ENCODE measurements at places on chromosomes 3 and 15.
A peak's percentile ranks its signal among the peaks of the same experiment; 100 is the strongest.

DNA sequence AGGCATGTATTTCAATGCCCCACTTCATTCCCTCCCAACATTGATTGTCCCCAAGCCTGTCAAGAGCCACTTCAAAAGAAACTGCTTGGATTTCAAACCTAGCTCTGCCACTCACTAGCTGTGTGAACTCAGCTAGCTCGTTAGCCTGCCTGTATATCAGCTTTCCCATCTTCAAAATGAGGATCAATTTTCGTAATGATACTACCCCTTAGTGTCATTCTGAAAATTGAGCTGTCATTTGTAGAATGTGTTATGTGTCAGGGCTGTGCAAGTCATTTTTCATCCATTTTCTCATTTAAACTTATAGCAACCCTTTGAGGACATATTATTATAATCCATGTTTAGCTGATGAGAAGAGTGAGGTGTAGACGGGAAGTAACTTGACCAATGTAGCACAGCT lies 88.6 kb downstream of the TRIM42 start:
- DNase-seq = no peak

- no peak for DNase-seq
Measured at GRCh38 chr3:42014921-42015533, 53.1 kb upstream of the ULK4 start.

GRCh38 chr15:94239474-94239873 lies 8.1 kb downstream of the MCTP2 start:
- no peak for DNase-seq

- DNase-seq = no peak
Measured at GRCh38 chr15:40232625-40233070, 6.2 kb upstream of the PAK6 start.

- DNase-seq = no peak
Measured at GRCh38 chr3:61876797-61877196, 315.4 kb downstream of the PTPRG start.

- DNase-seq = no peak
Measured at GRCh38 chr3:27114129-27114528, 255.1 kb downstream of the NEK10 start.

GRCh38 chr3:180324791-180325190 lies 277.2 kb upstream of the TTC14 start:
- no peak for DNase-seq

GRCh38 chr15:58190419-58190818 lies 52.2 kb downstream of the AQP9 start:
- DNase-seq = no peak

GRCh38 chr3:16240229-16241023 lies 24.3 kb downstream of the DPH3 start:
- DNase-seq = no peak

DNA sequence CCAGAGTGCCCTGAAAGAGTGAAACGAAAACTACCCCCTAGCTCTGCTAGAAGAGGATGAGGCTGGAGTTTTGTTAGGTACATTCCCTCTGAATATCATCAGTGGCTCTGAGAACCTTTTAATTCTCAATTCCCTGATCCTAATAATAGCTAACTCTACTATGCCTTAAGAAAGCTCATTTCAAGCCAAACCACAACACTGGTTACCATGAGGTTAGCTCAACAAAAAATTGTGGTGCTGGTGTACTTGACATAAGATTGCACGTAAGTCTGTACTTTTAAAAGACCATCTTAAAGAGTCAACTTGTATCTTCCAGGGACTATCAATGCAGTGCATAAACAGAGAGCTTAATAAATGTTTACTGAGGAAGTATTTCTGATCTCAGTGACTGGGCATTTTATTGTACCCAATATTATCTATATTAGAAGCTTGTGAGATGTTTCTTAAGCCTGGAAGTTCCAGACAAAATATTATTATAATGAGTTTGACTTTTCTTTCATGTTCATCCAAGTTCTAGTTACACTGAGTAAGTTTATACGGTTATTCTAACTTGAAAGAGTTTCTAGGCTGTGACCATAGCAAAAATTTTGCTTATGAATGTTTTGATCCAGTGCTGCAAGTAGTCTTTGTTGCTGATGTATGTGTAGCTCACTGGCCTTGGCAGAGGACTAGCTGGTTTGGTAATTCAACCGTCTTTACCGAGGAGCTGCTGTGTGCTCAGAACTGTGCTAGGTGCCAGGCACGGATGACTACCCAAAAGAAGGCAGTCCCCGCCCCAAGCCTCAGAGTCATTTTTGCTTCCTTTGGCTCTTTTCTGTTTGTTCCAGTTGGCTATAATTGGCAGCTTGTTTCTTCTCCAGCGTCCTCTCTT lies 334.4 kb upstream of the TRIM42 start:
- no peak for DNase-seq

GRCh38 chr3:11185564-11186317 lies 31.4 kb downstream of the HRH1 start:
- DNase-seq = no peak

GRCh38 chr15:37594417-37594816 lies 340.0 kb upstream of the TMCO5A start:
- no peak for DNase-seq

- DNase-seq = no peak
Measured at GRCh38 chr15:90750186-90750585, 33.0 kb downstream of the BLM start.

GRCh38 chr3:32684029-32684799 lies 774 bp upstream of the CNOT10 start:
- no peak for DNase-seq

DNA sequence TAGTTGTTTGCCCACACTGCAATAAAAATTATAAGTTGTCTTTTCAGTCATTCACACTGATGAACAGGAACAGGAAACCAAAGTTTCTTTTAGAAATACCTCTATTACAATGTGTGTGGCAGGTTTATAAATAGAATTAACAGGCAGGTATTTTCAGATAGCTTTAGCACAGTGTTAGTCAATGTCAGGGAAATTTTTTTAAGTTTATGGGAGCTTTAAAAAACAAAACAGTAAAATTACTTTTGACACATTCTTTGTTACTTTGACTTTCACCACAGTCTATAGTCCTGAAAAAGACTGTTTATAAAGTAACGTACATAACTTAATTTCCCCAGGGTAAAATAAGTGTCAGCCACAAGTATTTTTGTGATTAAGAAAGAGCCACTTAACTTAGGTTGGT lies 38.1 kb downstream of the SERPINI1 start:
- no peak for DNase-seq

DNA sequence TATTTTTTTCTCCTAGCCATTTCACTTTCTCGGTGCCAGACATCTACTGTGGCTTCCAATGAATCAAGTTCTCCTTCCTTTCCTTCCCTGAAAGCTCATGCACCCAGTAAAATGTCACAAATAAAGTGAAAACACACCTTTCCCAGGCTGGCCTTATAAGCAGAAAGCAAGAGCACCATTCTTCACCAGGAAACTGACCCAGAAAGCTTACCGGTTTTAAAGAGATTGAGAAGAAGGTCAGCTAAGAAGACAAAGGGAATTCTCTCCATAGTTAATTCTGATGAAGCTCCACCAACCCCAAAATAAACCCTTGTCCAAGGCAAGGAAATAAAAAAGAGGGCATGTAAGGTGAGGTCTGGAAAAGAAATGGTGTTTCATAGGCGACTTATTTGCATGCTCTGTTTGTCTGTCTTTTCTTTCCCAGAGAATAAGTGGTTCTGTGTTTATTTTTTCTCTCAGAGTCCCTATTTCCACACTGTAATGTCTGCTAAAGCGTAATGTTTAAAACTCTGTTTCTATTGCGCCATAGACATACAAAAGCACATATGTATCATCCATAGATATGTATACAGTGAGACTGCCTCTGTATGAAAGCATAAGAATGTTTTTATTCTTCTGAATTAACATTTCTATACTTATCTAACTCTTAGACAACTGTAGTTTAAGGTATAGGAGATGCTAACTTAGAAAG lies 2.8 kb downstream of the LSAMP start:
- DNase-seq = no peak

DNA sequence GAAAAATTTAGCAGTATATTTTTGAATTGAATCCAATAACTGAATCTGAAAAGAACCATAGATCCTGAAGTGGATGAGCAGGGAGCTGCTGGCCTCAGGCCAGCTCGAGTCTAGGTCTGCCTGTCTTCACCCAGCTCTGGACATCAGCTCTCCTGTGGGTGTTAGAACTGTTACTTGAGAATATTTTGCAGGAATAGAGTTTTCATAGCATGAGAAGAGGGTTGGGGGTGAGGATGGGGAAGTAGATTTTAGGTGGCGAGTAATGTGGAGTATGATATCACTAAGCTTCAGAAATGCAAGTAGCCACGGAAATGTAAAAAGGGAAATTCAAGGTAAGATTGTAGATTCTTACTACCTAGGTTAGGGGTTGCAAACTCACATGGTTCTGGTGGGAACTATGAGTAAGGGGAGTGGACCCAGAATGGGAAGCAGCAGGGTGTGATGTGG lies 6.2 kb downstream of the RAB8B start:
- DNase-seq = no peak

DNA sequence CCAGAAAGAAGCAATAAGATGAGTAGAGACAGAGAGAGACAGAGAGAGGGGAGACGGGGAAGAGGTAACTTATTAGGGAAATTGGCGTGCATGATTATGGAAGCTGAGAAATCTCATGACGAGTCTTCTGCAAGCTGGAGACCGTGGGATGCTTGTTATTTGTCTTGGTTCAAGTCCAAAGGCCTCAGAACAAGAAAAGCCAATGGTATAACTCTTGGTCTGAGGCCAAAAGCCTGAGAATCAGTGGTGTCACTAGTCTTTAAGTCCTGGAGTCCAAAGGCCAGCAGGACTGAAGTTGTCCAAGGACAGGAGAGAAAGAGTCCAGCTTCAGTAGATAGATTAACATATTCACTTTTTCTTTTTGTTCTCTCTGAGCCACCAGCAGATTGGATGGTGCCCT lies 613.6 kb downstream of the CADM2 start:
- DNase-seq = no peak

GRCh38 chr15:75723847-75724660 lies 11.4 kb upstream of the CSPG4 start:
- DNase-seq = peak; percentile 71

- DNase-seq = no peak
Measured at GRCh38 chr3:193734737-193735366, 141.8 kb downstream of the OPA1 start.

DNA sequence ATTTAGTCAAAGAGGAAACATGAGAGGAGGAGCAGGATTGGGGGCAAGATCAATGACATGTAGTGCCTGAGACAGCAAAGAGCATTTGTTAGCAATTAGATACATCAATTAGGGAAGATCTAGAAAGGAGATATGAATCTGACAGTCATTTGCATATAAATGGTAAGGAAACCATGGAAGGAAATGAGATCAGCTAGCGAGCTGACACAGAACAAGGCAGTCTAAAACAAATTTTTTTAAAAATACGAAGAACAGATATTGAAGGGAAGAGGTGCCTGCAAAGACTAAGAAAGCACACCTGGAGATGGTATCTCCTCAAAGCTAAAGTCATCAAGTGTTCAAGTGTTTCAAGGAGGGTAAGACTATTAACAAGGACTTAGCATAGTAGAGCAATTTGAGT lies 4.6 kb downstream of the EPM2AIP1 start:
- DNase-seq = no peak

GRCh38 chr3:18215639-18216038 lies 209.5 kb downstream of the SATB1 start:
- DNase-seq = no peak

DNA sequence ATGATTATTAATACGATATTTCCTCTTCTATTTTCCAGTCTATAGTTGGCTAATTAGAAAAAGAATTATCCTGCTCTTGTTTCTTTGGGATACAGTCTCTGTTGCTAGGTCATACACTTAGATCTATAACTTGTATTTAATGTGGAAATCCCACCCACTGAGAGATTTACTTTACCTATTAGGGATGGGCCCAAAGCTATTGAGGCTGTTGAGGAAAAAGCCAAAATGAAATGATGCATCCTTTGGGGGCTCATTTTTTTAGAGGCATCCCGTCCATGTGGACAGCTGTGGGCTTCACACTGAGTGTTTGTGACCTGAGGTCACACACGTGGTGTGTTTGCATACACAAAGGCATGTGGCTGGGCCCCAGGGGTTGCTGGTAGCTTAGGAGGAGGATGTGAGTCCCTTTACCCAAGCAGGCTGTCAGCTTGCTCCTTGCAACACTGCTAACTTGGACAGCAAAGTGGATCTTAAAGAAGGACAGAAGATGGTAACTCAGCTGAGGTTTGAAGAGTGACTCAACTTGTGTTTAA lies 477.4 kb downstream of the AGBL1 start:
- DNase-seq = no peak

- no peak for DNase-seq
Measured at GRCh38 chr3:77411334-77411733, 371.4 kb downstream of the ROBO2 start.

DNA sequence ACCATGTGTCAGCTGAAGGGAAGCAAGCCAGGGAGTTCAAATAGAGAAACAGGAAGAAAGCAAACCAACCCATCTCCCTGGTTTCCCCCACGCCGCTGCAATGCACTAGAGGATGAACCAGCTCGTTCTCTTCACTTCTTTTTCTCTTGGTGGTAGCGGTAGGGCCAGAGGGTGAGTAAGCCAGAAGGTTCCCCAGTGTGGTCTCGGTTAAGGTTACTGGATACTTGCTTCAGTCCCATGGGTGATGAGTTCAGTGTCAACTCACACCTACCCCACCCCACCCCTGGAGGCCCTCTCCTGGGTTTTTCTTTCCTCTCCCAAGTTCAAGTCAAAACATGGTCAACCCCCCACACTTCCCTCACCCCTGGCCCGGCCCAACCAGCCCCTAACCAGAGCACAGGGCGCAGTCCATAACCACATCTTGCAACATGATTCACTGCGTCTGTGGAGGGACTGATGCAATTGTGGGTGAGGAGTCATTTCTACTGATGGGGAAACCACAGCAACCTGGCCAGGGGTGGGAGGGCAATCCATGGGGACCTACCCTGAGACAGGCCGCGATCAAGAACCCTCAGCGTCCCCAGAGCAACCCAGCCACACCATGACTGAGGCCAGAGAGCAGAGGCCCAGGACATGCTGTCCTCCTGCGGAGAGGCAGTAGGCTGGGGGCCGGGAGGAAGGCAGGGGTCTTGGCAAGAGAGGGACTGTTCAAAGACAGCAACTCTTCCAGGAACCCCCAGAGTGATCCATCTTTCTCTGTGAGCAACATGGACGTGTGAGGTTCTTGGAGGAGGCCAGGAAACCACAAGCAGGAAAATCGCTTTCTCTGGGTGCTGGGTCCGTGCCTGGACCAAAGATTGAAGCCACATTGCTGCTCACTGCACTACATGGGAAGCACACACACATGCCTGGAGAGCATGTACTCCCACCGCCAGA lies 276.6 kb downstream of the UACA start:
- DNase-seq = no peak

Measured in NCI-H1436 (cell line).